Inflammatory macrophage treated with lipopolysaccharide for 1 hour (primary cell): ENCODE measurements at places on chromosomes 7 and 10.

- no peak for DNase-seq
These were observed 70.5 kb downstream of the TES start for GRCh38 chr7:116280803-116281202.

- DNase-seq = no peak
These were observed 1.6 kb downstream of the PDGFA start for GRCh38 chr7:517774-518629.

DNA sequence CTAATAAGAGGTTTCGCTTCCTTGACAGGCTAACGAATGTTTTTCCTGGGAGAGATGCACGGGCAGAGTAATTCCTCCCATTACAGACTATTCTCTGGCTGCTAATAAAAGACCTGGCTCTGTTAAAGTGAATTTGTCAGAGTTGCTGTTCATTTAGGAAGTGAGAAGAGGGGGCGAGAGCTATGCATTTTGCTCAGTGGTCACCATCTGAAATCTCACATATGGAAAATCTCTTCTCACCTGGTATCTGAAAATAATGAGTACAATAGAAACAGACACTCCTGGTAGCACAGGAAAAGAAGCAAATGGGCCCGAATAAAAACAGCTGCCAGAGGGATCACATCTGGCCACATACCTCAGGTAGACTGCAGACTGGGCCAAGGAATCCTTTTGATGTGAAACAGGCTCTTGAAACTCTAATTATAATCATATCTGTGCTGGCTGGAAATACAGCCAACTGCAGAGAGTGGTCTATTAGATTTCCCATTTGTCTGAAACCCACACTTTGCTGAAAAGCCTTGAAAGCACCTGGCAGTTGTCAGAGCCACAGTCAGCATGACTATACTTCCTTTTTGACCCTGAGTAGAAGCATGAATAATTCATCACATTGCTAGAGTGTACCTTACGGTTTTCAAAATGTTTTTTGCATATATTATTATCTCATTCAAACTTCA is 33.6 kb downstream of the AOAH start:
- no peak for DNase-seq

- no peak for DNase-seq
These were observed 182.0 kb downstream of the TCERG1L start for GRCh38 chr10:131129544-131129943.

DNA sequence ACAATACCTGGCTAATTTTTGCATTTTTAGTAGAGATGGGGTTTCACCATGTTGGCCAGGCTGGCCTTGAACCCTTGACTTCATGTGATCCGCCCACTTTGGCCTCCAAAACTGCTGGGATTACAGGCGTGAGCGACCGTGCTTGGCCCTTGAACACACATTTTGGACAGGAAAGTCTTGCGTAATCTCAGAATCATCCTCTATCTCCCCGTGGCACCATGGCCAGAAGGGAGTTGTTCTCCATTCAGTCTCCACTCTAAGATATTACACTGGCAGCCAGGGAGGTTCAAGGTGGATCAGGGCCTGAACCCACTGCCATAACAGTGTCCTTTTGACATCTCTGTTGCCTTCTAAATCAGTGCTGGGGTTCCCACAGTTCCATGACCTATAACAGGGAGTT is 29.2 kb upstream of the GALNTL5 start:
- DNase-seq = no peak

DNA sequence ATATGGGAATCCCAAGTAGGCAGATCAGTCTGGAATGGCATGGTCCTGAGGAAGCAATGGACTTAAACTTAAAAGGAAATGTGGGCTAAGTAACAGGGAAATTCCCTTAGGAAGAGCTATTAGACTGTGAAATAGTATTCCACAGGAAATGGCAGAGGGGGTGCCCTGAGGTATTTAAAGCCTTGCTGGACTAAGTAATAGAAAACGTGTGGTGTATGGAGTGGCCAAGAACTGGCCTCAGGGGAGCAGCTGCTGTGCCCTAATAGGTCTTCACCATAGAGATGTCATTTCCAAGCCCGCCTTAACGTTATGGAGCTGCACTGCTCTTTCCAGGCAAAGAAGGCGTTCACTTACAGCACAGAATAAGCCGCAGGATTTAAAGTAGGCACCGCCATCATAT is 365.2 kb upstream of the ZMIZ1 start:
- DNase-seq = no peak

GRCh38 chr7:38584443-38585210 is 46.5 kb downstream of the AMPH start:
- DNase-seq = no peak

DNA sequence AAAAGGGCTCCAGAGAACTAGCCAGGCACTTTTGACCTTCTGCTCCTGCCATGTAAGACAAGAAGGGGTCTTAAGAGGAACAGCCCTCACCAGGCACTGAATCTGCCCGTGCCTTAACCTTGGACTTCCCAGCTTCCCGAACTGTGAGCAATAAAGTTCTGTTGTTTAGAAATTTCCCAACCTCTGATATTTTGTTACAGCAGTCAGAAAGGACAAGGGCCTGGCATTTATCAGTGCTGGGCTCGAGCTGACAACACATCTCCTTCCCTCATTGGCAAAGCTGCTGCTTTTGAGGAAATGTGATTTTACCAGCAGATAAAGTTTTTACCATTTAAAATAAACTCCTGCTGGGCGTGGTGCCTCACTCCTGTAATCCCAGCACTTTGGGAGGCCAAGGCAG is 103.5 kb downstream of the GPR26 start:
- DNase-seq = no peak

- DNase-seq = peak; percentile 61
These were observed 16.0 kb downstream of the PALD1 start for GRCh38 chr10:70494536-70494935.

DNA sequence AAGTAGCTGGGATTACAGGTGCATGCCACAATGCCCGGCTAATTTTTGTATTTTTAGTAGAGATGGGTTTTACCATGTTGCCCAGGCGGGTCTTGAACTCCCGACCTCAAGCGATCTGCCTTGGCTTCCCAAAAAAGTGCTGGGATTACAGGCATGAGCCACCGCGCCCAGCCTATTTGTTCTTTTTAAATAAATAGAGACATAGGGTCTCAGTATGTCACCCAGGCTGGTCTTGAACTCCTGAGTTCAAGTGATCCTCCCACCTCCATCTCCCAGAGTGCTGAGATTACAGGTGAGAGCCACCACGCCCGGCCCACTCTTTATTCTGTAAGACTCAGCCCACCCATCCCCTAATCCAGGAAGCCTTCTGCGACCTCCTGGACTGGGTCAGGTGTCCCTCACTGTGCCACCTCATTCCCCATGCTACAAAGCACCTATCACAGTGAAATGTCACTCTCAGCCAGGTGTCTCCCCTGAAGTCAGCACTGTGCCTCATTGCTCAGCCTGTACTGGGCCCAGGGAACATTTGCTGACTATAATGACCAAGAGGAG is 2.8 kb downstream of the TMEM120A start:
- no peak for DNase-seq

DNA sequence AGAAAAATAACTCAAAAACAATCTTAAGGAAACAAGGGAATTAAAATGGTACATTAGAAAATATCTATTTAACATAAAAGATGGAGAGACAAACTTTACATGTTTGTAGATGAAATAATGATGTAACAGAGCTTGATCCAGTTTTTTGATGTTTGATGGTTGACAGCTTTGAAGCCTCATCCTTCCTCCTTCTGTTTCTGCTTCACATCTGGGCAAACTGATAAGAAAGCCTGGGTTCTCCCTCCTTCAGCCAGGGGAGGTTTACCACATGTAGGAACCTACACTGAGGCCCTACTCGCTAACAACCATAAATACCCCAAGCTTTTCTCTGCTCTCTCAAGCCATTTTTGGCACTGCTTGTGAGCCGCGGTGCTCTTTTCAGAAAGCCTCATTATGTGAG is 82.8 kb upstream of the ZNF32 start:
- no peak for DNase-seq

DNA sequence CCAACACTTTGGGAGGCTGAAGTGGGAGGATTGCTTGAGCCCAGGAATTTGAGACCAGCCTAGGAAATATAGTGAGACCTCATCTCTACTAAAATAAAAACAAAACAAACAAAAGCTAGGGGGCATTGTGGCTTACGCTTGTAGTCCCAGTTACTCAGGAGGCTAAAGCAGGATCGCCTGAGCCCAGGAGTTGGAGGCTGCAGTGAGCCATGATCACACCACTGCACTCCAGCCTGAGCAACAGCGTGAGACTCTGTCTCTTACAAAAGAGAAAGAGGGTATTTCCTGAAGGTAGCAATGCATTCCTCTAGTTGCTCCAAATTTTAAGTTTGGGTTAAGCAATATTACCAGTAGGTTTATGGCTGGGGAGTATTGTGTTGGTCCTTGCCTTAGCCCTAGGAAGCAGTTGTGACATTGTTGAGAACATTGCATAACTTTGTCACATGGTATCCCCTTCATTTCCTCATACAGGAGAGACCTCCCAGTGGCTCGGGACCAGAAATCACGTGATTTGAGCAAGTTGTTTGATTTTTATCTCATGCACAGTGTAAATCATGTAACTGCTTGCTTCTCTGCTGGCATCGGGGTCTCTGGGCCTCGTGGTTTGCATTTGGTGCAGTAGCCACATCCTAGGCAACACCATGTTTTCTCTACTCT is 23.3 kb upstream of the SMARCD3 start:
- peak; percentile 96 for DNase-seq

- no peak for DNase-seq
These were observed 51.9 kb downstream of the CLRN3 start for GRCh38 chr10:127840884-127841283.

DNA sequence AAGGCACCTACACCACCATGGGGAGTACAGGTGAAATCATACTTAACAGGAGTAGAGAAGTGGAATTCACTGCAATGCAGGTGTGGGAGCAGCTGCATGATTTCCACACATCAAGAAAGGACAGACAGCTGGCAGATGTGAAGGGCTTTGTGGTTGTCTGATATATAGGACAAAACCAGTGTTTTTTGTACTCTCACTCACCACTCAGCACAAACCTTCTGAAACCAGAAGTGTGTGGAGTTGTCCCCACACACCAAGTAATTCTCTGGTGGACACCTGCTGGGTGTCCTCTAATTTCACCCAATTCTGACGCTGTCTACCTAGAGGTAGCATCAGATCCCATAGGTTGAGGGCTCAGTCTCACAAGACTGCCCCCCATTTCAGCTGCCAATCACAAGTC is 327.7 kb upstream of the KMT2E start:
- no peak for DNase-seq

DNA sequence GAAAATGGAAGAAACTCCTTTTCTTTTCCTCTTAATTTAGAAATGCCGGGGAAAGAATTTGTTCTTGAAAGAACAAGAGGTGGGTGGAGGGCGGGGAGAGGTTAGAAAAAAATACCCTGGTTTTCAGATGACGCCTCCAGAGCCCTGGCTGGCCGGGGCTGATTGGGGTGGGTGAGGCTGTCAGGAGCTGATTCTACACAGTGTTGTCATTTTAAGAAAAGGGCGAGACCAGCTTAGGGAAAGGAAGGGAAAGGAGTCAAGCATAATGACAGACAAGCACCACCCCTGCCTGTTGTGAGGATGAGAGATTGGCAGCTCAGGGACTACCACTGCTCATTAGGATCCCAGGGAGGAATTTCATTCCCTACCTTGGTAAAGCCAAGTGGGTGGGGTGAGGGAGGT is 9.9 kb upstream of the FAM180A start:
- no peak for DNase-seq

DNA sequence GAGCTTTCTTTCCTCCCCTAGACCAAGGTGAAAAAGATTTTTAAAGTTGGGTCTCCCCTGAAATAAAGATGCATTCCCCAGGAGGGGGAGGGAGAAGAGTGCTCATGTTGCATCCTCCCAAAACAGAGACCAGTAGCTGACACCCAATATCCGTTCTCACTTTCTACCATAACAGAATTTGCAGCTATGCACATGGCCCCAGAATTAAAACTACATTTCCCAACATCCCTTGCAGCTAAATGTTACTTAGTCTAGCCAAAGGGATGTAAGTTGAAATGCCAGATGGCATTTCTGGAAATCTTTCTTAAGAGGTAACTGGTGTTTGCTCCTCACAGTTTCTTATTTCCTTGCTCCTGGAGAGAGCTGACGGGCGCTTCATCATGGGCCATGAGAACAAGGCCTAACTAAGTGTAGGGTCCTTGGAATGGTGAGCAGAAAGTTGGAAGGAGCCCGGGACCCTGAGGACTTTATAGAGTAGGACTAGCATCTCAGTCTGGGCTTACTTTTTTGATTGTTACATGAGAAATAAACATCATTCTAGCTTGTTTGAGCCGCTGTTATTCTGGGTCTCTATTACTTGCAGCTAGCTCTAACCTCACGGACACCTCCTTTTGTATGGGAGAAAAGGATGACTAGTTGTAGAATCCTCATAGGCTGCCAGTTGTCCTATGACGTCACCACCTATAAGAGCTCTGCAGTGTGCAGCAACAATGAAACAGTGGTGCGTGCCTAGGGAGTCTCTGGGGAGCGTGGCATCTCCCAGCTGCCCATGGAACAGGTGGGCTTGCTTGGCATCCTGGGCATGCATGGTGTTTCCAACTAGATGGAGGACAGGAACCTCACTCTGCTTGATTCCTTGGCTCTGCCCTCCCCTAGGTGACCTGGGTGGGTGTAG is 46.1 kb upstream of the EXOC6 start:
- no peak for DNase-seq

GRCh38 chr10:69451784-69452251 is 553 bp downstream of the TSPAN15 start:
- no peak for DNase-seq

GRCh38 chr10:28097633-28098032 is 98.8 kb upstream of the ODAD2 start:
- no peak for DNase-seq

GRCh38 chr10:22319980-22320558 is 830 bp upstream of the BMI1 start:
- peak; percentile 48 for DNase-seq

DNA sequence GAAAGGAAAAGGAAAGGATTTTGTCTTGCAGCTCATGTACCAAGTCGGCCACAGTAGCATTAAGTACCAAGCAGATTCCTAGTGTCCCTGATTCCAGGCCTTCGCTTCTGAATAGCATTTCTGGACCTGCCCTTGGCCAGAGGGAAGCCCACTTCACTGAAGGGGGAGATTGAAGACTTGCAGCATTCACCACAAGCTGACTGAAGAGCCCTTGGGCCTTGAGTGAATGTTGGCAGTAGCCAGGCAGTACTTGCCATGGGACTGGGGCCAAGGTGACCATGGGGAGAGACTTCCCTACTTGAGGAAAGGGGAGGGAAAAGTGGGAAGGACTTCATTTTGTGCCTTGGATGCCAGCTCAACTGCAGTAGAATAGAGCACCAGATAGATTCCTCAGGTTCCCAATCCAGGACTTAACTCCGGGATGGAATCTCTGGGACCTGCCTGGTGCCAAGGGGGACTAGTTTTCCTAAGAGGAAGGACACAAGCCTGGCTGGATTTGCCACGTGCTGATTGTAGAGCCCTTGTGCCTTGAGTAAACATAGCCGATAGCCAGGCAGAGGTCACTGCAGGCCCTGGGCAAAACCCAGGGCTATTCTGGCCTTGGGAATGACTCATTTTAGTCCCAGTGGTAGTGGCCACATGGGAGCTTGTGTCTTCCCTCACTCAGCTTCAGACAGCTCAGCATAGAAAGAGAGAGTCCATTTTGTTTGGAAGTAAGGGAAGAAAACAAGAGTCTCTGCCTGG is 141.7 kb upstream of the KCND2 start:
- no peak for DNase-seq

- no peak for DNase-seq
These were observed 61.6 kb downstream of the CCDC71L start for GRCh38 chr7:106599343-106599698.

- DNase-seq = no peak
These were observed 375.8 kb upstream of the VSTM2A start for GRCh38 chr7:54166419-54166818.
